ENCODE measurements at places on chromosomes 4 and X.

DNA sequence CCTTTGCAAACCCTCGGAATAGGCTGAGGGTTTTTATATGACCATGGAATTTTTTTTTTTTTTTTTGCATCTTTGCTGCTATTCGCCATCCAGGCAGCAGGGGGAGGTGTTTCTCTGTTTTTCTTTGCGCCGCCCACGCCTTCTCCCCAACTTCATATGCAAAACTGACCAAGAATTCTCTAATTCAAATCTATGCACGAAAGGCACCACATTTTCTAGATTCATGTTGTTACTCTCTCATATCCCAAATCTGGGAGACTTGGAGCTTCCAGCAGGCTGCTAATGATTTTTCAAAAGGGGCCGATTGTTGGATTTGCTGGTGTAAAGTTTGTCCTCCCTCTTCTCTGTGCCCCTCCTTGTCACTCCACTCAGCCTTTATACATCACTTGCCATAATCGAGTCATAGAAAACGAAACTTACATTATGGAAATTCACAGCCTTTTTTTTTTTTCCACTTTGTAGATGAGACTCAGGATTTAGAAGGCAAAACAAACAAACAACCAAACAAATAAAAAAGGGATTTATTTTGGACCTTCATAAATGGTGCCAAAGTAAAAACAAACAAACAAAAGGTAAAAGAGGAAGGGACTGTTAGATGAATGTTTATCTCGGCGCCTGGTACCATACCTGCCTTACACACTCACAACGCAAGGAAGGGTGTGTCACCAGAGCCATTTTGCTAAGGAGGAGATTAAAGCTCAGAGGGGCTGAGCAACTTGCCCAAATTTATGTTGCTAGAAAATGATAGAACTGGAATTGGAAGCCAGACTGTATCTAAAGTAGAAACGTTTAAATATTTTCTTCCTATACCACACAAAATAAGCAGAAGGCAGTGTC is 29.3 kb upstream of the BOD1L1 start:
- DNase-seq = no peak

DNA sequence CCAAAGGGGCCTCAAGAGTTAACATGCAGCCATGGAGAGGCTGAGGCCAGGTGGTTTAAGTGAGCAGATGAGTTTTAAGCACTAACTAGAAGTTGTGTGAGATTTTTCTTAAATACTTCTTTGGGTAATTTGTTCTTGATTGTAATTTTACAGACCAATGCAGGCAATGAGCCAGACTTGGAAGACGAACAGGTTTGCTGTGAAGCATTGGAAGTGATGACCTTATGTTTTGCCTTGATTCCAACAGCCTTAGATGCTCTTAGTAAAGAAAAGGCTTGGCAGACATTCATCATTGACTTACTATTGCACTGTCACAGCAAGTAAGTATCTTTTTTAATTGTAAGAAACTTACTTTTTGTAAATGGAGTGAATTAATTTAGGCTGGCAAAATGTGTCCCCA is 103.9 kb downstream of the USP9X start:
- DNase-seq = no peak

GRCh38 chr4:9949573-9949972 is 71.7 kb downstream of the SLC2A9 start:
- DNase-seq = no peak

GRCh38 chrX:10507876-10508275 is 112.5 kb downstream of the MID1 start:
- no peak for DNase-seq

GRCh38 chr4:97468272-97468671 is 675.0 kb downstream of the STPG2 start:
- DNase-seq = no peak

- DNase-seq = no peak
Measured at GRCh38 chr4:173125216-173125812, 43.3 kb upstream of the GALNT7 start.

DNA sequence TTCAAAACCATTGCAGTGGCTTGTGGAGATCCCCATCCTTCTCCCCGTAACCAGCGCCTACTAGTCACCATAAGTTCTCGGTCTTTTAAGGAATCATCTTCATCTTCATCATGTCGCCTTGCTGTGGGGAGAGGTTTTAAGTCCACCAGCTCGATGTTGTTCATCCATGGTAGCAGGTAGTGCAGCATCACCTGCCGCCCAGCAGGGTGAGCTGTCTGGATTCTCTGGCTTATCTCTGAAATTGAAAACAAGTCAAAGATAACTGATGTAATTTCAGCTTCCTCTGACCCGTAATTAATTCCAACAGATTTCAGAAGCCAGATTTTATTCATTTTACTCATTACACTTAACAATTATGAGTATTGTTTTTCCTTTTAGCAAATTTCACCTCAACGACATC is 67.4 kb downstream of the ZAR1 start:
- DNase-seq = no peak

GRCh38 chr4:76194325-76194724 is 19.3 kb downstream of the SCARB2 start:
- DNase-seq = no peak

DNA sequence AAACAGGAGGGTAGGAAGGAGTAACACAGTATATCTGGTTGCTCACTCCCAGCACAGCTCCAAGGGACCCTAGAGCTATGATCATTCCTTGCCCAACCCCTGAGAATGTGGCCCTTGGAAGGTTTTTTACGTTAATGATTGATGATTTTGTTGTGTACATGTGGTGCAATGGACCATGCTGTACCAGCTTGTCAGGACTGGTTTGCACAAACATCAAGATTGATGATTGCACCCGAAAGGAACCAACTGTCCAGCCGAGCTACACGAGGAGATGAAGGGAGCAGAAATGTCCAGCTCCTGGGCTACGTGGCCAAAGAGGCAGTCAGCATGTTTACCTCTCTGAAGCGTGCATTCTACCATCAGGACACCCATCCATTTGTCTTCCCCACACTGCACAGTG is 83.2 kb upstream of the USP9X start:
- DNase-seq = no peak

DNA sequence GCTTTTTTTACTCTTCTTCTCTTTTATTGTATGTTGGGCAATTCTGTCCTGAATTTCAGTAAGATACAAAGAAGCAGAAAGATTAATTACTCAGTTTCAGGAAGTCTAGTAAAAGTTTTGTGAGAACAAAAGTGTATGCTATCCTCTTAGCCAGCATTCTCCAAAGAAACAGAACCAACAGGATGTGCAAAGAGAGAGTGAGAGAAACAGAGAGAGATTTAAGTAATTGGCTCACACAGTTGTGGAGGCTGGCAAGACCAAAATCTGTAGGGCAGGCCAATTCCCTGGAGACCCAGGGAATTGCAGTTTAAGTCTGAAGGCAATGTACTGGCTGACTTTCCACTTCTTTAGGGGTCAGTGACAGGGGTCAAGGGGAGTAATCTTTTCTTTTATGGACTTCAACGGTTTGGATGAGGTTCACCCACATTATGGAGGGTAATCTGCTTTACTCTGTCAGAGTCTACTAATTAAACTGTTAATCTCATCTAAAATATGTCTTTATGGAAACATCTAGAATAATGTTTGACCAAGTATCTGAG is 59.2 kb upstream of the SLC39A8 start:
- no peak for DNase-seq

GRCh38 chr4:105116616-105117319 is 29.9 kb upstream of the TET2 start:
- no peak for DNase-seq

DNA sequence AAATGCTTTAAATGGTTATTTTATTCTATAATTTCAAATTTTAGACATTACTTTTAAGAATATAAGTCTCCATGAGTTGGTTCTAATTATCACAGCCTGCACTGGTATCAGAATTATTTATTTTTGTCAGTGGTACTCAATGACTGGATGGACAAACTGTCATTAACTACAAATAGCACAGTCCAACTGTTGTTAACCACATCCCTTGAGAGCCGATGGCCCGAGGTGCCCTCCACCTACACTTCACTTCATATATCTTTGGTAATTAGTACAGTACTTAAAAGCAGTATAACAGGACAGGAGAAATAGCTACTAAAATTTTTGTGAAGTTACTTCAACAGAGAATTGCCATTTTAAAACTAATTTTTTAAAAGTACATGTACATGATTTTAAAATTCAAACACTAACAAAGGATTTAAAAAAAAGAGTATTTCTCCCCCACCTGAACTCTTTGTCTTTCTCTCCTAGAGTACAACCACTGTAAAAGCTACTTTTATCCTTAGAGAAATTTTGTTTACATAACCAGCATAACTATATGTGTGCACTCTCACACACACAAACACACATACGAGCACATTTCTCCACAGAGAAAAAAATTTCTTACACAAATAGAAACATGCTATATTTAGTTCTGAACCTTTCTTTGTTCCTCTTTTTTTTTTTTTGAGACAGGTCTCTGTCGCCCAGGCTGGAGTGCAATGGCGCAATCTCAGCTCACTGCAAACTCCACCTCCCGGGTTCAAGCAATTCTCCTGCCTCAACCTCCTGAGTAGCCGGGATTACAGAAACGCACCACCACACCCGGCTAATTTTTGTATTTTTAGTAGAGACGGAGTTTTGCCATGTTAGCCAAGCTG is 6.5 kb downstream of the TIFA start:
- no peak for DNase-seq

- DNase-seq = no peak
Measured at GRCh38 chr4:27062256-27062655, 201.6 kb downstream of the STIM2 start.

GRCh38 chr4:98653890-98654867 is 4.2 kb downstream of the TSPAN5 start:
- DNase-seq = no peak

Data from NT2/D1 (cell line).